ENCODE measurements at places on chromosomes 11 and 22. TPM values are rescaled to one million over a fixed set of nuclear protein-coding genes. Genes with fewer than 3 reads are reported as not detected.

Gene B3GAT1
- 0.20 TPM for total RNA-seq

- H3K4me1 ChIP-seq, result peaks cover 40% of the 10 kb centered on the region
- H3K27me3 ChIP-seq, result no peaks in the 10 kb centered on the region
- peak overlapping the region; percentile 95 for H3K27ac ChIP-seq
- no peak for DNase-seq
These were observed 1.1 kb downstream of the CSTF3 start for GRCh38 chr11:33160136-33160535.

Gene CNTN5
- not detected for total RNA-seq

DNA sequence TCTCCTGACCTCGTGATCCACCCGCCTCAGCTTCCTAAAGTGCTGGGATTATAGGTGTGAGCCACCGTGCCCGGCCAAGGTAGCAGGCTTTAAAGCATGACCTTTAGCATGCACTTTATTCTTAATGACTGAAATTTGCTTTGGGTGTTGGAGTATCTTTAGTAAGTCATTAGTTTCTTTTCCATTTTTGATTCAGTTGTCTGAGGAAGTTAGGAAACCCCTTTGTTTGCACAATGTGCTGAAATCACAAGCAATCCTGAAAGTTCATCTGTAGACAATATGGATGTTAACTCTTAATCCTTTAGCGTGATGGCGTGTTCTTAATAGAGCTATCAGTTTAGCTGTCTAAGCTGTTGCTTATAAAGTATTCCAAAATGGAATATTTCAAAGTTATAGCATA lies 16.8 kb downstream of the SDHD start:
- H3K4me1 ChIP-seq, result no peaks in the 10 kb centered on the region
- H3K4me3 ChIP-seq, result no peak overlapping the region
- DNase-seq, result no peak
- no peaks in the 10 kb centered on the region for H3K27me3 ChIP-seq

Gene PDGFD
- total RNA-seq, result 5.1 TPM

- no peak overlapping the region for H3K4me3 ChIP-seq
- DNase-seq, result no peak
- H3K4me1 ChIP-seq, result peaks cover 20% of the 10 kb centered on the region
- no peaks in the 10 kb centered on the region for H3K36me3 ChIP-seq
- no peaks in the 10 kb centered on the region for H3K27me3 ChIP-seq
These were observed 48.3 kb downstream of the ARHGEF12 start for GRCh38 chr11:120384476-120384875.

Gene OR52H1
- not detected for total RNA-seq
